ENCODE measurements at places on chromosomes 2 and 18.

GRCh38 chr2:139099721-139100120 is 319.5 kb upstream of the NXPH2 start:
- DNase-seq = no peak

DNA sequence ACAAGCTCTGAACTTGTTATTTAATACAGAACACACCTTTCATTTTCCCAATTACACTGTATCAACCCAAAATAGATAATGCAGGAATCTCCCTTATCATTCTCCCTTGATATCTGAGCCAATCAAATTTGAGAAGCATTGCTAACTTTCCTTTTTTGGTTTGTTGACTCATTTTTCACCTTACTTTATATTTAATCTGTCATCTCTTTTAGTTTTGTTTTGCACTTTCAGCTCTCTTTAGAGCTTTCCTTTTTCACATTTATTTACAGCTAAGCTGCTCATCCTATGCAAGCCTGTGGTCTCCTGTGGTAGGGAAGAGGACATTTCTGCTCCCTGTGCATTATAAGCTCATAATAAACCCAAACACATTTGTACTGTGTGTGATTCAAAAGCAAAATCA is 50.1 kb downstream of the ITGAV start:
- DNase-seq = no peak

DNA sequence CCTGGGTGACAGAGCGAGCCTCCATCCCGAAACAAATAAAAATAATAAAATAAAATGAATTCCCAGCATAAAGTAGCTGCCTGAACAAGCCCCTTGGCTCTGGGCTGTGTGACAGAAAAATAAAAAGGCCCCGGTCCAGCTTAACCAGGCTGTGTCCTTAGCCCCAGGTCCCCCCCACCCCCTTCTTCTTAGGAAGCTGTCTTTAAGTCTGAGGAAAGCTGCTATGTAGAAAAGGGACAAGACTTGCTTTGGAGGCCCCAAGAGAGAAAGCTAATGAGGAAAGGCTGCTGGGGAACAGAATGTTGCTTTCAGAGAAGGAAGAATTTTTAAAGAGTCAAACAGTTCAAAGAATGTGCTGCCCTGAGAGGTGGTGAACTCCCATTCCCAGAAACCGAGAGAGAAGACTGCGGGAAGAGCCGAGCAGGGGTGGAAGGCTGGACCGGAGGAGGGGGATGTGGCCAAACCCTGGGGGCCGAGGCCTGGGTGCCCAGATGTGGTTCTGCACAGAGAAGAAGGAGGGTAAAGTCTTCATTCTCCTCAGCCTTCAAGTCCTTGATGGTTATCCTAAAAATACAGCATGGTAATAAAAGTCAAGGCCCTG is 61.9 kb downstream of the CENPO start:
- DNase-seq = no peak

GRCh38 chr18:51668607-51669006 is 471.1 kb upstream of the MEX3C start:
- DNase-seq = no peak

DNA sequence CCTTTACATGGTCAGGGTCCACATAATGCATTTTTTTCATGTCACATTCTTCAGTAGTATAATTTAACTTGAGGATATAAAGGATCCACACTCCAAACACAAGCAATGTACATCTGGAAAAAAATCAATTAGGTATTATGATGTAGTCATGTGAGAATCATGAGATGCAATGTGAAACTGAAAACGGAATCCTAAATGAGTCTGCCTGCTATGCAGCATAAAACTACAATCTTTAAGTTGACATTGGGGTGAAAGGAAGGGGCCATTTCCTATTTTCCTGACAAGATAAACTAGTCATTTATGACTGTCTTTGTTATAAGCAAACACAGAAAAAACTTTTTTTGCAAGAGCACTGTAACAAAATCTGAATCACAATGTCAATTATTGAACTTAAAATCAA is 27.6 kb downstream of the ST3GAL5 start:
- DNase-seq = peak; percentile 32

GRCh38 chr2:62293490-62294271 is 97.8 kb downstream of the B3GNT2 start:
- no peak for DNase-seq

GRCh38 chr2:103159018-103159417 is 397.2 kb downstream of the TMEM182 start:
- DNase-seq = no peak

DNA sequence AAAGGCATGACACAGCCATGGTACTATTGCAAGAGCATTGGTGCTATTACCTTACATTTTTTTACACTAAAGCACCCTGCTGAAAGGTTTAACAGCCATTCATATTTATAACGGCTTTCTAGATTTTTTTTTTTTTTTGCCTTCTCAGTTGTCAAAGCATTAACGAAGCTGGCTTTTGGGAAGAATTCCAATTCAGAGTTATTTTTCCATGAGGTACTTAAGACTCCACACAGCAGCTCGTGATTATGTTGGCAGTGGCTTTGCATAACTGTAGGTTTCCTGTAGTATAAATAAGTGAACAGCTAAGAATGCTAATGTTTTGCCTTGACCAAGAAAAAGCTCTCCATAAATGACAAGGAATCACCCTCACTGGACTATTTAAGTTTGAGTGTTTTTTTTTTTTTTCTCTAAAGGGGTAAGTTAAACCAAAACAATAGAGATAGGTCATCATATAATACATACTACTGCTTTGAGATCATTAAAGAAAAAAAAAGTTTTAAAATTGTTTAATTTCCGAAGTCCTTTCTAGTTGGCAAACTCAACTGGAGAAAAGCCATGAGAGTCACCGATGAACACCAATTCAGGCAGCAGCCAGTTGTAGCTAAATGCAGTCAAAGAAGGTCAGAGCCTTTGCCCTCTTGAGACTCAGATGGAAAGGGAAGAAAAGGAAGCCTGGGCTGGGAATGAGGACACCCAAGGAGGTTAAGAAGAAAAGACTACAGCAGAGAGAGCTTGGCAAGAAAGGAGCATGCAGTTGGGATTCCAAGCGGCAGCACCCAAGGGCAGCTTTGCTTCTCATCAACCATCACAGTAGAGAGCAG is 187.4 kb upstream of the NCKAP5 start:
- no peak for DNase-seq

- no peak for DNase-seq
Observed at GRCh38 chr2:73642338-73643018, at the start of gene NAT8. Gene NAT8, minus strand, starts transcription at chr2:73642422. Its CDS starts 794 bp downstream, at chr2:73641628.

DNA sequence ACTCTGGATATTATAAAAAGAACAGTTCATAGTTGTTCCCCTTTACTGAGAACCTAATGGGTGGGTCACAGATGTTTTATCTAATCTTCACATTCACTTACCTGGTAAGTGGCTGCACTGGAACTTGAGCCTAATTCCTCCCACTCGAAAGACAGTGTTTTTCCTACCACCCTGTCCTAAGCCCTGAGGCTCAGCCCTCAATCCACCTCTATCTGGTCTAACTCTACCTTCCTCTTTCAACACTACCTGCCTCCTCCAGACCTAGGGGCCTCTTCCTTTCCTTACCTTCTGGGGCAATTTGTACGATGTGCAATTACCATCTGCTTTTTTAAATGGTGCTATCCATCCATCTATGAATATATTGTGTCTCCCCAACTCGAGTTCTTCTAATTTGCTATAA is 9.7 kb upstream of the KIF3C start:
- DNase-seq = no peak

DNA sequence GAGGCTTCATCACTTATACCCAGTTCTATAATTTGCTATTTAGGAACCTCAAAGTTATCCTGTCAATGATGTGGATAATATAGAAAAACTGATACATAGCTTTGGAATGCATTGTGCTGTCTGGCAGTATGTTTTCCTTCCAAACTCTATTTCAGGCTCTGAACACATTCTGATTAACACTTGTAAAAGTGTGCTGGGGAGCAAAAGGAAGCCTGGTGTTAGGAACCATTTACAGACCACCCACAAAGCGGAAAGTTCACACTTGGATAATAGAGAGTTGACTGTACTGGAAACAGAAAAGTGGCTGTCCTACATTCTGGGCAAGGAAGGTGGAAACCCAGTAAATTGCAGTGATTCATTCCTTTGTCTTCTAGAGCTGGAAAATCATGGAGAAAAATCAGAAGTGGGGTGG is 114.5 kb upstream of the ZFP36L2 start:
- no peak for DNase-seq

Data from germinal center (tissue), 1 donor.